ENCODE measurements at places on chromosomes 2 and 18.

- DNase-seq = no peak
Observed at GRCh38 chr2:238594796-238595749, 168.3 kb downstream of the ASB1 start.

- no peak for DNase-seq
Observed at GRCh38 chr18:74453642-74454198, 3.4 kb downstream of the DIPK1C start.

DNA sequence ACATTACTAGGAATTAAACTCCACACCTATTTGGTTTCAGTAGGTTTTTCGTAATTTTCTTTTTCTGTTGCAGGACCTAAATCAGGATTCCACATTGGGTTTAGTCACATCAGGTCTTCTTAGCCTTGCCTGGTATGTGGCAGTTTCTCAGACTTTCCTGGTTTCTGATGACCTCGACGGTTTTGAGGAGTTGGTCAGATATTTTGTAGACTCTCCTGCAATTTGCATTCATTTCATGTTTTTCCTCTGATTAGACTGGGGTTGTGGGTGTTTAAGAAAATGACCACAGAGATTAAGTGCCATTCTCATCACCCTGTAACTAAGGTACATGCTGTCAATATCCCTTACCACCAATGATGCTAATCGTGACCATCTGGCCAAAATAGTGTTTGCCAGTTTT, 97.3 kb upstream of the ST6GAL2 start:
- no peak for DNase-seq

- no peak for DNase-seq
Observed at GRCh38 chr2:96241227-96241626, 24.6 kb downstream of the TMEM127 start.

DNA sequence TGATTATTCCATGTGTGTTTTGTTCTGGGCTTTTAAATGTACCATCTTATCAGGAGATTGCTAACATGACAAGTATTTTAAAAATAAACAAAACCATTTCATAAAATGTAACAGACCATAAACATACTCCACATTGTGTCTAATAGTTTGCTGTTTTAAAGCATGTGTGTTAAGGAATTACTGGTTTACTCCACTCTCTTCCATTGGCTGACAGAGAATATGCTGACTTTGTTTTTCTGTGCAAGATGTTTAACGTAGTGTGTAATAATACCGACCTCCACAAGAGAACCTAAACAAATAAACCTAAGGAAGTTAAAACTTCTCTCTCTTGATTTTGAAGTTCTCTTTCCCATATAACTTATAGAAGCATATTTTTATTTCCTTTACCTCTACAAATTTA, 17.0 kb upstream of the TMEM18 start:
- DNase-seq = no peak

DNA sequence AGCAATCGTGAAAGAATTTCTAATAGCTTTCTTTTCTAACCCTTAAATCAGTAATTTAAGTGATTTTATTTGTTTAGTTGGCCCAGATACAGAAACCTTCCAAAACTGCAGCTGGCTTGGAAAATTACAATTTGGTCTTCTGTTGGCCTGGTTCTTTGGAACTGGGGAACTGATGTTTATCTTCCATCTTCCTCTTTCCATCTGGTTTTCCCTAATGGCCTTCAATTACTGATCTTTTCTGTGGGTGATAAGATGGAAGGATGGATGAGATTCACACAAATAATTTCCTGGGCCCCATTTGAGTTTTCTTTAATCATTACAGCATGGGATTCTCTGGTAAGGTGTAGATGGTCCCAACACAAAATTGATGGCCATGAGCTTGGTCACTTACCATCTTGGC, 106.5 kb upstream of the CHRNA1 start:
- no peak for DNase-seq

- DNase-seq = no peak
Observed at GRCh38 chr2:233353101-233353768, 1.1 kb upstream of the DGKD start.

DNA sequence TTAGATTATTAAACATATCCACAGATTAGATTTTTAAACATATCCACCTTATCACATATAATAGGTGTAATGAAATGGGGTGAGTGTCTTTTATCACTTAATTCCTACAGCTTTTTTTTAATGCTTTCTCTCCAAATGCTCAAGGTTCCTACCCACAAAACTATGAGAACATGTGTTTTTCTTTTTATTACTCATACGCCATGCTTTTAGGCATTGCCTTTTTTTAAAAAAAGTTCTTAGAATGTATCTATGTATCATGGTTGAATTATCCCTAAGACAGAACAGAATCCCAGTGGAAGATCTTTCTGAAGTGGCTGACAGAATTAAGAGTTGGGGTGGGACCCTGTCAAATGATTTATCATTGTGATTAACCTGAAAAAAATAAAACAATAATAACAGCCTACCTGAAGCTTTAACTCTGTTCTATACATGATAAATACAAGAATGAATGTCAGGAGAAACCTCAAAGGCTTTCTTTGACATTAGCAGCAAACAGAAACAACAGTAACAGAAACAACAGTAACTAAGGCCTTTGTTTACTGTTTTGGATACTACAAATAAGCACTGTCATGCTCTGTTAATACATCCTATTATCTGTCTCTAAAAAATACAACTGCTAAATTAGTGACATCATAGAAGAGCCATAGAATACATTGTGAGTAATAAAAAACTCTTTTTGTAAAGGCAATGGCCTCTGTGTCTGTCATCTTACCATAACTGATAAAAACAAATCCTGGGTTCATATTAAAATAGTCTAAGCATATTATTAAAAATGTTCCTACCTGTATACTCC, 4.1 kb upstream of the ZNF397 start:
- DNase-seq = no peak

DNA sequence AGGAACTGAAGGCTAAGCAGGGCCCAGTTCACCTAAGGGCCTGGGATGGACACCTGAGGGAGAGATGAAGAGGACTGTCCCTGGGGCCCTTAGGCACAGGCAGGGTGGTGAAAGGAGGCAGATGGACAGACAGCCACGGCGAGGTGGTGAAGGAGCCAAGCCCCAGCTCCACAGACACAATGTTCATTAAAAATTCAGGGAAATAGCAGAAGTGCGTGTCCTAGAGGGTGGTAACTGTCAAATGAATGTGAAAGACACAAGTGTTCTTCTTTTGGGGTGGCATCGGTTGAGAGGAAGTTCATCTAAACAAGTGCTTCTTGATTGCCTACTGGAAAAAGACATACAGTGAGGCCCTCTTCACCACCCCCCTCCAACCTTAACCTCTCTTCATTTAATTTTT, 76.2 kb upstream of the SIX2 start:
- no peak for DNase-seq

DNA sequence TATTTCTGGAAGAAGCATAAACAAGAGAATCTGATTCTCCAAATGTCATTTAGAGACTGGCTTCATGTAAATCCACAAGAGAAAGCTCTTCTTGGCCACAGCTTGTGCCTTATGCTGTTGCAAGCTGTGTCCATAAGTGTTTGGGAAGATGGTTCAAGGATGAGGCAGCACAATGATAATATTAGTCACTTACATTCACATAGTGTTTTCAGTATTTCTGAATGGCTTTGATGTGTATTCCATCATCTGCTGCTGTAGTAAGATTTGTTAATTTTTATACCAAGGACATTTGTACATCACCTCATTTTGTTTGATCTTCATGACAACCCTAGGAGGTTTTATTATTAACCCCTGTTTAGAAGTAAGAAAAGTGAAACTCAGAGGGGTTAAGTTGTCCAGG, 29.9 kb downstream of the CREG2 start:
- DNase-seq = no peak

GRCh38 chr18:80147037-80147417, 38.0 kb downstream of the ADNP2 start:
- DNase-seq = no peak

DNA sequence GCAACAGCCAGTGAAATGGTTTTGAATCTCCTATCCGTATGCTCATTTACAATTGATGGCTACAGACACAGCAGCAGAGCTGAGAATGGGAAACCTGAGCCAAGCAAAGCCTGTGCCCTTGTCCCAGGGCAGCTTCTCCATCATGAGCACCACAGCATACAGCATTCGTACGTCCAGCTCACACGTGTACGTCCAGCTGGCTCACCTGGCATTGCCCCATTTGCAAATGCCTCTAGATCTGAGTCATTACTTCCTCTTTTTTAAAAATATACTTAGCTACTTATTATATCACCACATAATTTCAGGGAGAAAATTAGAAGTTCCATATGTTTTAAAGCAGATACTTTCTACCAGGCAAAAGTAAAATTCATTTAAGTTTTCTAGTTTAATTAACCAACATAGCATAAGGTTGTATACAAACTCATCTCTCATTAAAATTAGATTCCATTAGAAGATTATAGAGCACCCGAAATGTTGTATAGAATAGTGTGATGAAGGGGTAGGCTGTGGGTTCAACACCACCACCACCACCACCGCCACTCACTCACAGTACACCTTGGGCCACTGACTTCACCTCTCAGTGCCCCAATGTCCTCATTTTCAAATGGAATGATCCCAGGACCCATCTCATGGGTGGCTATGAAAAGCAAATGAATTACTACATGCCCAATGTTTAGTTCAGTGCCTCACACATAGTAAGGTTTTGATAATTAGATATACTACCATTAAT, 31.4 kb upstream of the TMEM177 start:
- no peak for DNase-seq

GRCh38 chr2:69947325-69947931, 14.0 kb downstream of the ASPRV1 start:
- DNase-seq = no peak

DNA sequence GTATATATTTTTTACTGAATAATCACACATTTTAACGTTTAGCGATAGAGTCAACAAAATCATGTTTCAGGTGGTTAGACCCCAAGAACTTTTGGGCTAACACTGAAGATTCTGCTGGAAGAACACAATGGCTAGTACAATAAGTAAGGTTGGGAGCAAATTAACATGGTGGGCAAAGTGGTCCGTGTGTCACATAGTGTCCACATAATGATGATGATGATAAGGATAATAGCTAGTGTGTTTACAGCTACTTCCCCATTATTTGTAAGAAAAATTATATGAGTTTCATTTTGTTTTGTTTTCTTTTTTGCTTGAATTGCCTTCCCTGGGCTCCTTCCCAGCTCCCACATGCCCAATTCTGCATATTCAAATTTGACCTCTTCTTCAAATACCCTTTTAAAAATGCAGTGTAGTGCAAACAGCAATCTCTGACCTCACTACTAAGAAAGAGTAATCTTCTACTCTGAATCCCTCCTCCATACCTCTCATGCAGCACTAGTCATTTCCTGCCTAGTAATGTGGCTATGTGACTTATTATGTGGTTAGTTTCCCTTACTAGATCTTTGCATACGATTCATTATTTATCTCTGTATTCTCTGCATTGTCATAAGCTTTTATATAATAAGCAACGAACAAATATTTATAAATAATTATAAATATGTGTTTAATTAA, 16.9 kb upstream of the VPS54 start:
- no peak for DNase-seq

- no peak for DNase-seq
Observed at GRCh38 chr2:123901256-123901655, 123.8 kb upstream of the CNTNAP5 start.

DNA sequence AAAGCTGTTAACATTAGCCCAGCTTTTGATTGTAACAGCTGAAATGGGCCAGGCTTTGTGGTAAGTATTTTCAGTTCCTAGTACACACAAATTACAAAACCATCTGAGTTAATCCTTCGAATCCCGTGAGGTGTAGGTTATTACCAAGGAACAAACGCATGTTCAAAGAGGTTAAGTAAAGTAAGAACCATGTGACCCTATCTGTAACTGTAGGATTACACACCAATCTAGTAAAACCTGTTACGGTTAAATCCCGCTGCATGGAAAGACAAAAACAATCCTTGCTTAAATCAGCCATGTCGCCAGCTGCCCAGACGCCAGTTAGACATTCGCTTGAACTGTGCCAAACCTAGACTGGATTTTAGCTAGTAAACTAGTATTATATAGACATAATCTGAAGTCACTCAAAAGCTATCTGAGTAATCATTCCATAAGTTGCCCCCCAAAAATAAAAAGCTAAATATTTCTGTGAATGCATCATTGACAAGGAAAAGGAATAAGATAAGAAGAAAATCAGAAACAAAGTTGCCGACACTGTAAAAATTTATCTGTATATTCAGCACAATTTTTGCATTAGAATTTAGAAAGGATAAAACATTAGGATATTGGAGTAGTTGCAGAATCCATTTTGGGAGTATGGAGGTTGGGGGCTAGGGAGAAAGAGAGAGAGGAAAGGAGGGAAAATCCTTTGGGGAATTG, 638.0 kb downstream of the CNTNAP5 start:
- no peak for DNase-seq

DNA sequence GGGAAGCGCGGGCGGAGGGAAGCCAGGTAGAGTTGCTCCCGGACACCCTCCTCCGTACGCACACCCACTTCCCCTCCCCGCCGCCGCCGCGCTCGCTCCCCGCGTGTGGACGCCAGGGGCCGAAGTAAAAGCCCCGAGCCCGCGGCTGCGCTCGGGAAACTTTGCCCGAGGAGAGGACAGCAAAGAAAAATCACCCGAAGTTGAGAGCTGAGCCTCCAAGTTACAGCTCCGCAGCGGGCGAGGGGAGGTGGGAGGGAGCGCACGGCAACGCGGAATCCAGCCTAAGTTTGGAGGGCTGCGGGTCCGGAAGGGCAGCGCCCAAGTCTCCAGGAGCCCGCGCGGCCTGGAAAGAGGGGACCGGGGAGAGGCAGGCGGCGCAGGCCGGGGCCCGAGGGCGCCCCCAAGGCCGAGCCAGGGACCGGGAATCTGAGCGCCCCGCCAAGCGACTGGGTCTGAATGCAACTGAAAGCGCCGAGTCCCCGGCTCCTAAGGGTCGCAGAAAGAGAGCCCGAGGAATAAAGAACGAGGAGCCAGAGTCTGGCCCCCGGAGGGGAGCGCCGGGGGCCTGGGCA, 706 bp upstream of the BCL11A start:
- DNase-seq = peak; percentile 58

DNA sequence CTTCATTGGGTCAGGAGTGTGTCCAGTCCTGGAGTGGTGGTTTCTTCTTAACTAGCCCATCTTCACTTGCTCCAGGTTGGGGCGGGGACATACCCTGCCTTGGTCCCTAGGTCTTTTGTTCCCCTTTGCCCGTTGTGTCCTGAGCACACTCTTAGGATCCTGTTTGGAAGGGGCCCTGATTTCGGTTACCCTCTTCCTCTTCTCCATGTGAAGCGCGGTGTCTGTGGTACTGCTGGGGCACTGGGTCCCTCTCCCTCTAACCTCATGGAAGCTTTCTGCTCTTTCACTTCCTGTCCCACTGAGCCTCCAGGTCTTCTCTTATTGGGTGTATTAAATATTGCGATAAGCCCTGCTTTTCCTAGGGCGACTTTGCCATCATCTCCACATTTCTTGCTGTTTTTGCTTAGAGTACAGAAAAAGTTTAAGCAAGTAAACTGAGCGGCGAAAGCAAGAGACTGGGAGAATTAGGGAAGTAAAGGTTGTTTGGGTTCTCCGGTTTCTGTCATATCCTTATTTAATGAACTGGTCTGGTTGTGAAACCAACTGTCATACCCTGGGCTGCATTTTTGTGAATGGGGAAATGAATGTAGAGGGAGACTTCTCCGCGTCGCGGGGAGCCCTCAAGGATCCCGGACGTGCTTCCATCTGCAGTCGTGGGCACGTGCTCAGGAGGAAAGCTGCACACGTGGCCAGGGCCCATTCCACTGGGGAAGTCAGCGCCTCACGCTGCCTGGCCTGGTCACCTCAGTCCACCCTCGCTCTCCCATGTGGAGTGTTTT, 73.8 kb upstream of the B3GNT7 start:
- DNase-seq = no peak
